Astrocyte (in vitro differentiated cells and primary cell): ENCODE measurements at places on chromosomes 2 and 18. TPM values are rescaled to one million over a fixed set of nuclear protein-coding genes. Genes with fewer than 3 reads are reported as not detected.

Gene RAPGEF4
- total RNA-seq, result 0.62 and 1.1 TPM in 2 replicates

GRCh38 chr2:127695491-127696472 lies 5.5 kb upstream of the SFT2D3 start:
- peak; percentile 39 for DNase-seq

DNA sequence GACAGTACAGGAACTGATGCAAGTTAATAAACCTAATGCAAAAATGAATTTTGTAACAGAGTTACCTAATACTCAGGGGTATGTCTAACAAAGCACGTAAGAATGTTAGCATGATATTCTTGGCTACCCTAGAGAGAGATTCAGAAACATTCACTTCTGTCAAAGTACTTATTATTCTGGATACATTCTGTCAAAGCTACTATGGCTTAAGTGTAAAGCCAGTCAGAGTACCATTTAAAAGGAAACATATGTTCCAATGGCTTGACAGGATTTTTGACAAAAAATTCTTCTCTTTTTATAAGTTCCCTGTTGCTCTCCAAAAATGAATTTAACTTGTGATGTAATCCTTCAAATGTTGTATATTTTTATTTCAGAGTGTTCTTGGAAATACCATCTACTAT lies 85.5 kb downstream of the PIGN start:
- peak; percentile 50 for DNase-seq

GRCh38 chr2:24237313-24237712 lies 62.5 kb downstream of the FAM228A start:
- DNase-seq, result no peak

- peak; percentile 51 for DNase-seq
These were observed 59.1 kb upstream of the NABP1 start for GRCh38 chr2:191618786-191619185.

Gene ZNF521
- total RNA-seq, result 43.0 and 48.0 TPM in 2 replicates

DNA sequence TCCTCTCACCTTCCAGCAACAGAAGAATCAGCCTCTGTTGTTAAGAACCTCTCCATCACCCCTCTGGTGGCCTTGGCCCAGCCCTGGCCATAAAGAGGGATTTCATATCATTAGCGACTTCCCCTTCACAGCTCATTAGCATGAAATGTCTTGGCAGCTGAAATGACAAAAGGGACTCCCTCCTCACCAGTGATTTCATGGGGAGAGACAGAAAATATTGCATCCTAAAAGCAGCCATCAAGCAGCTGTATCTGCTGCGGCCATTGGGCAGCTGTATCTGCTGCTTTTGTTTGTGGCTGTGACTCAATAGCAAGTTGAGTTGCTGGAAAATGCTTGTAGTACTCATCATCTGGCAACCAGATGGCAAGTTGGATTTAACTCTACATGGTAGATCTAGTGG lies 105.9 kb upstream of the RMDN2 start:
- DNase-seq, result peak; percentile 92

Gene KCNK3
- 1.9 and 2.3 TPM in 2 replicates for total RNA-seq

GRCh38 chr2:233303252-233303651 lies 4.4 kb upstream of the SAG start:
- no peak for DNase-seq

- DNase-seq, result no peak
These were observed 9.2 kb upstream of the KYNU start for GRCh38 chr2:142868229-142868762.

GRCh38 chr2:144510294-144510991 lies 9.5 kb downstream of the ZEB2 start:
- DNase-seq, result peak; percentile 92

Gene OSBPL6
- 13.4 and 13.7 TPM in 2 replicates for total RNA-seq

DNA sequence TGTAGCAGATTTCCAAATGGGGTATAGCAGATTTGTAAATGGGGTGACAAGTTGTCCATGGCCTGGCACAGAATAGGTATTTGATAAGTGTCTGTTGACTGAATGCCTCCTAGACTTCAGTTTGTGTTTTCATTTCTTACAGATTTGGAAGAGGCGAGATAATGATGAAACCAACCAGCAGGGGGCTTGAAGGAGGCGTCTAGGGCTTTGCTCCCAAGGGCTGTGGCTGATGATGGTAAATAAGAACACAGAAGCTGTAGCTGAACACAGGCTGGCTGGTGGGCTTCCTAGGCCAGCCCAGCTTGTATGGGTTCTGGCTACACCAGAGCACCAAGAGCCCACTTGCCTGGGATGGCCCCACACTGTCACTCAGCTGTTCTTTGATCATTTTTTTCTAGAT lies 19.4 kb downstream of the SFTPB start:
- no peak for DNase-seq

Gene XDH
- total RNA-seq, result 1.9 and 2.2 TPM in 2 replicates

Gene LIMS3
- 3.2 and 7.1 TPM in 2 replicates for total RNA-seq

Gene SPOPL
- 22.6 and 23.2 TPM in 2 replicates for total RNA-seq

Gene SCN3A
- total RNA-seq, result 1.4 and 2.1 TPM in 2 replicates

- no peak for DNase-seq
These were observed 183.0 kb downstream of the PHLPP1 start for GRCh38 chr18:62898359-62898758.

DNA sequence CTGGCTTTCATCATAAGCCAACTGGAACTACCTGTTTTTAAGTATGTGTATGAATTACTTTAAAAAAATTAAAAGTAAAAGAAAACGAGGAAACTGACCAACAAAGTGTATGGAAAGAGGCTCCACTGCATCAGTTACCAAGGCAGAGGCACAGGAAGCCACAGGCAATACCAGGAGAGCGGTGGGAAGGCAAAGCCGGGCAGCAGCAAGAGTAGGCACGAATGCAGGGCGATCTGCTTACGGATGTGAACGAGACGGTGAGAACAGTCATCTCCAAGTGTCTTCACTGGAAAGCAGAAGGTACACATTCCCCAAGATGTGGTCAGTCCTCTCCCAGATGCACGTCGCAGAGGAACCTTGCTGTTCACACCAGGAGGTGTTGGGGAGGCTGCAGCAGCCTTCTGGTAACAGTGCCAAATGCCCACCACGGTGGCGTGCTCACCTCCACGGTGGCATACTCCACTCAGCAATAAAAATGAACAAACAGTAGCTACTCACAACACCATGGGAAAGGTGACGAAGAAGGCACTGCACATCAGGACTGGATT lies 43.1 kb downstream of the HS6ST1 start:
- no peak for DNase-seq

DNA sequence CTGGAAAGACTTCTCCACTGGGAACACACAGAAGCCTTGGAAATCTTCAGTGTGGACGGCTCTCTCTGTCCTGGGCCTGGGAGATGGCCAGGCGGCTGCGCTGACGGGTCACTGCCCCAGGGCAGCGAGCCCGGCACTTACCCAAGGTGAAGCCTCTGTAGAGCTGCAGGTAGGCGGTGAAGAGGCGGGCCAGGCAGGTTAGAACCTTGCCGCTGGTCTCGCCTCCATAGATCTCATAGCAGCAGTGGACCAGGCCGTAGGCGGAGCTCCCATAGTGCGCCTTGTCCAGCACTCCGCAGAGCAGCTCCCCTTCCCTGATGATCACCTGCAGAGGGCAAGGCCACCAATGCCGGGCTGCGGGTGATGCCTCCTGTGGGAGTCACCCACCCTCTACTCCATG lies 53.0 kb downstream of the POLR1A start:
- no peak for DNase-seq

DNA sequence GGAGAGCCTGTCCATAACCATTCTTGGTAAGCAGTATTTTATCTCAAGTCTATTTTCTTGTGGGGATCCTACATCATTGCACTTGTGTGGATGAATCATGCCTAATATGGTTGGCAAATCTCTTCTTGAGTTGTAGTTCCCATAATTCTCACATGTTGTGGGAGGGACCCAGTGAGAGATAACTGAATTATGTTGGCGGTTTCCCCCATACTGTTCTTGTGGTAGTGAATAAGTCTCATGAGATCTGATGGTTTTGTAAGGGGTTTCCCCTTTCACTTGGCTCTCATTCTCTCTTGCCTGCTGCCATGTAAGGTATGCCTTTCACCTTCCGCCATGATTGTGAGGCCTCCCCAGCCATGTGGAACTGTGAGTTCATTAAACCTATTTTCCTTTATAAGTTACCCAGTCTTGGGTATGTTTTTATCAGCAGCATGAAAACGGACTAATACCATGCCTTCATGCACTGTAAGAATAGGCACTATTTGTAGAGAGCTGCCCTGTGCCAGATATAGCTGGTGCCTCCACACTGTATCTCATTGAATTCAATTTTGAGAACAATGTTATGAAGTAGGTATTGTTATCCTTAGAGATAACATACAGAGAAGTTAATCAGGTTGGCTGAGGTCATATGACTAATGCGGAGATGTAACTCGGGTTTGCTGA lies 148.3 kb downstream of the PLCL1 start:
- DNase-seq, result no peak

- no peak for DNase-seq
These were observed 140.3 kb downstream of the NDUFA10 start for GRCh38 chr2:239884875-239885274.

DNA sequence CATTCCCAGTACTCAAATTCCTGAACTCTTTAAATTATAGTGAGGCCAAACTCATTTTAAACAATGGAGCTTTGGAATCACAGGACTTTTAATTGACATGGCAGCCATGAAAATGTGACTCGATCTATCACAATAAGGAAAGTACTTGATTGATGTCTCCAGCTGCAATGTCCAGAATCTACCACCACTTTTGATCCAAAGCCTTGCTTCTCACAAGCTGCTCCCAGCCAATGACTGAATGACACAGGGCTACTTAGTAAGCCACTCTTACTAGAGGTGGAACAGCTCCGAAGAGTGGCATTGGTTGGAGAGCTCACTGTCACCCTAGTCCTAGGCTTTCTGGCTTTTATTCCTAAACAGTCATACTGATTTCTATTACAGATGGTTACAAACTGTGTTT lies 270.1 kb downstream of the IRS1 start:
- DNase-seq, result no peak

- no peak for DNase-seq
These were observed 13.8 kb upstream of the SATB2 start for GRCh38 chr2:199471443-199472057.

Gene AP1S3
- 11.1 and 14.3 TPM in 2 replicates for total RNA-seq

Gene PLEK
- total RNA-seq, result not detected in 2 replicates

DNA sequence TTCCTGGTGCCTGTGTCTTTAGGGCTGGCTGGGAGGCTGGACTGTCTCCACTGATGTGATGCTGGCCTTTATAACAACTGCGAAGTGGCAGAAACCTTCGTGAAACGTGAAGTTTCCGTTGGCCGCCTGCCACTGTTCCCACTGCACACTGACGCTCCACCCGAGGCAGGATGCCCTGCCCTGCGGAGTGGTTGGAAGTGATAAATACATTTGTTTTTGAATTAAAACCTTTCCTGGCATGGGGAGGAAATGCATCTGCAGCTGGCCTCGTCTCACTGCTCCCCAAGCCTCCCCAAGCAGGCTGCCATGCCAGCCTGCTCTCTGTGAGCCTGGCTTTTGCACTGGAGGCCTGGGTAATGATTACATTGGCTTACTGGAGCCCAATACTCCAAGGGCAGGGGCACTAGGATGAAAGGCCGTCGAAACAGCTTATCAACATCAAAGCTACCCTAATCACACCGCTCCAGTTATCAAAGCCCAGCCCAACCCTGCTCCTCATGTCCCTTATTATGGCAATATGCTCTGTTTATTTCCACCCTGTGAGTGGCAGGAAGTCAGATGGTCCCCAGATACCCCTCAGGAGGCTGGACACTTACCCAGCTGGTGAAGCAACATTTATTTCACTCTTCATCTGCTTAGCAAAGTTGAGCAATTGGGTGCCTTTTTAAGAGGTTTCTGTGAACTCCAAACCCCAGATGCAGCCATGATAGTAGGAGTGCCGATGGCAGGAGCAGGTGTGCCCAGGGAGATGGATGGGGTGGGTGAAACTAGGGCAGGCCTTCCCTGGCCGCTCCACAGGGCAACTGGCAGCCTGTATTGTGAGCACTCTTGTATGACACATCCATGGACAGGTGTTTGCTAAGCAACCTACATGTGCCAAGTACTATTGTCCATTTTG lies 97.4 kb upstream of the ITGA6 start:
- DNase-seq, result no peak

DNA sequence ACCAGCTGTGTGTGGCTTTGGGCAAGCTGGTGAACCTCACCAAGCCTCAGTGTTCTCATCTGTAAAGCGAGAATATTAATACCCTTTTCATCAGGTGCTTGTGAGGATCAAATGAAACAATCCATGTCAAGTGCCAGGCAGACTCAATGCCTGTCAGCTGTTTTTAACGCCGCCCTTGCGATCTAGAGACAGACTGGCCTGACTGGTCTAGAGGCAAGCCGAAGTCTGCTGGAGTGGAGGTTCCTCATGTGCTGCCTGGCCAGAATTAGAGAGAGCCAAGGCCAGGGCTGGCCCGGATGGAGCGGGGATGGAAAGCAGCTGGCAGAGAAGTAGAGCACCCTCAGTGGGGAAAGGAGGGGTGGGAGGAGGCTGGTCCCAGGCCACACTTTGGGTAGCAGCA lies 74.5 kb upstream of the B3GNT7 start:
- no peak for DNase-seq

GRCh38 chr2:72934683-72935610 lies 17.6 kb downstream of the EMX1 start:
- DNase-seq, result no peak

Gene POTEC
- not detected in 2 replicates for total RNA-seq

GRCh38 chr2:94979406-94980375 lies 45.8 kb upstream of the MAL start:
- no peak for DNase-seq

DNA sequence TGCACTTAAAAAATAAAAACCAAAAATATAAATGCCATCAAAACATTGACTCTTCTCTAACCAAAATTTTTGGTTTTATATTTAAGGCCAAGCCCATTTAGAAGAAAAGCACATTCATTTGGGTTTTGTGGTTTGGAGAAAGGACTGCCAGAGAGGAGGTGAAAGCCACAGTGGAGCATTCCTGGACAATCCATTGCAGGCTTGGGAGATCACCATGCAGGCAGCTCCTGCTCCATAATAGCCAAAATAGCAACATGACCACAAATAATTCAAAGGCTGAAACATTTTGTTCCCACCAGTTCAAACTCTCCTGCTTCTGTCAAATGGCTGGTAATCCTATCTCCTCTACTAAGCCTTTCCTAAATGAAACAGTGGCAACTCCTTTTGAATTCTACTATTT lies 73.5 kb downstream of the GALNT3 start:
- peak; percentile 98 for DNase-seq

DNA sequence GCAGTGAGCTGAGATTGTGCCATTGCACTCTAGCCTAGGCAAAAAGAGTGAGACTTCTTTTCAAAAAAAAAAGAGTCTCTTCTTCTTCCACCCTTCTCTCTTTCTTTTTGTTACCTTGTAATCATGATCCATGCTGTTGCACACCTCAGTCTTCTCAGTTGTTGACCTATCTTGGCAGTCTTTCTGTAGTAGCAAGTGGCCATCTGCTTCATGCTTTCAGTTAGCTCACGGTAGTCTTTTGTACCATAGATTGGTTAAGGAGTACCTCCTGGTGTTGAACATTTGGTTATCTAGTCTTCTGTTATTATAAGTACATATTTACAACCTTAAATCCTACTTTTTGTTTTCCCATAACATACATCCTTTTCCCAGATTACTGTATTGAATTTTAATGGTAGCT lies 3.1 kb downstream of the GORASP2 start:
- DNase-seq, result no peak

Gene CPO
- total RNA-seq, result not detected in 2 replicates

GRCh38 chr2:239689985-239690384 lies 289.2 kb upstream of the HDAC4 start:
- DNase-seq, result no peak
